ENCODE measurements at places on chromosomes 5 and 9. TPM values are rescaled to one million over a fixed set of nuclear protein-coding genes. Genes with fewer than 3 reads are reported as not detected.

DNA sequence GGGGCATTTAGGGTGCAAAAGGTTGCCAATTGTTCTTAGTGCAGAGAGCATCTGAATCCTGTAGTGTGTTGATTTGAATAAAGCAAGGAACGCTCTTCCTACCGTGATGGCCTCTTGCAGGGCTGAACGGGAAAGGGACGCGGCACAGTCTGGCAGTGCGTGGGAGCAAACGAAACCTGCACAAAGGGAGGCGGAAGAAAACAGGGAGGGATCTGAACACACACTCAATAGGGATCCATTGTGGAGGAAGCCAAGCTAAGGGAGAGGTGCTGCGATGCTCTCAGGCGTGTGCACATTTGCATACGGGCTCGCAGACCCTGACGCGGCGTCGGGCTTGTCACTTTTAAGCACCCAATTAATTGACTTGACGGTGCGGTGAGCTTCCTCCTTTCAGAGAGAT lies 414.0 kb upstream of the IRX1 start:
- no peak for ATAC-seq

- ATAC-seq: no peak
Observed at GRCh38 chr9:14277761-14278160, 36.2 kb downstream of the NFIB start.

DNA sequence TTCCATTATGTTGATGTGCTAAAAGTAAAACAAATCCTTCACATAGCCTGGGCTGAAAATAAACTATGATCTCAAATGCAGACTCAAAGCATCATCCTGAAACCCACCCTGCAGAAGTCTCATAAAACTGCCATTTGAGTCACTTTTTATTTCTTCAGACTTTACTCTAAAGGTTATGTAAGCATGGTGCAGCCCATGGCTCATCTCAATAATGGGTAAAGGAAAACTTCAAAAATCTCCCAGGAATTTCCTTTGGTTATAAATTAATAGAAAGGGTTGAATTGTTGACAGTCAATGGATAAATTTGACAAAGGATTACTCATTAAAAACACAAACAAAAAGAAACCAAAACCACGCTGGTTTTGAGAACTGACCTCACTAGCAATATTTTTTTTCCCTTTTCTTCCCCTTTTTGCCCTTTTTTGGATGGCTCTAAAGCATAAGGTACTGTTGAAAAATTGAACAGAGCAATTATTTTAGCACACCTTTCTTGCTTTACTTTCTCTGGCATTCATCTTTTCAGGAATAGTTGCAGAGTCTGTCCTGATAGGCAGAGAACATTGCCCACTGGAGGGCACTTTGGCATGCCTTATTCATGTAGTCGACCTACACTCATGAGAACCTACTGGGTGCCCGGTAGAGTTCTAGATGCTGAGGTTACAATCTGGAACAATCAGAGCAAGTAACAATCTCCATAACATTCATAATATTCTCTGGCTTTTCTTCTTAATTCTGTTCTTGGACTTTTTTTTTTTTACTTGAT lies 191.4 kb downstream of the TMEM167A start:
- peak; percentile 43 for ATAC-seq

OCLN gene
- total RNA-seq: 4.4 TPM

STKLD1 gene
- total RNA-seq: 0.77 TPM
